ENCODE measurements at places on chromosomes 3 and 15. TPM values are rescaled to one million over a fixed set of nuclear protein-coding genes. Genes with fewer than 3 reads are reported as not detected.

The KCTD6 gene
- 7.5 TPM for total RNA-seq

The STAC gene
- total RNA-seq, result 2.7 TPM

The UTS2B gene
- total RNA-seq, result 0.24 TPM

The LAMB2 gene
- total RNA-seq, result 503 TPM

The VIPR1 gene
- total RNA-seq, result 1.3 TPM

The TLE3 gene
- total RNA-seq, result 50.9 TPM

The TOPBP1 gene
- total RNA-seq, result 16.6 TPM

The TUSC7 gene
- not detected for total RNA-seq

The NANOGP8 gene
- not detected for total RNA-seq

The RLBP1 gene
- total RNA-seq, result not detected

The SLC22A13 gene
- 0.32 TPM for total RNA-seq

The PRSS50 gene
- not detected for total RNA-seq

The PIF1 gene
- total RNA-seq, result 1.9 TPM

The RAB11A gene
- total RNA-seq, result 176 TPM

The OSBPL10 gene
- total RNA-seq, result 28.1 TPM

The ZNF860 gene
- total RNA-seq, result 1.0 TPM

The CASR gene
- not detected for total RNA-seq

The SGO1 gene
- 0.19 TPM for total RNA-seq

The FAM3D gene
- total RNA-seq, result not detected

The NGLY1 gene
- total RNA-seq, result 22.6 TPM

The EOMES gene
- total RNA-seq, result 0.24 TPM

The QARS1 gene
- 137 TPM for total RNA-seq

The AMOTL2 gene
- 56.5 TPM for total RNA-seq

The C2CD4A gene
- not detected for total RNA-seq

The SLC28A1 gene
- 0.24 TPM for total RNA-seq

The RBPMS2 gene
- total RNA-seq, result 5.3 TPM

The PPP1R14D gene
- not detected for total RNA-seq

The ACP3 gene
- total RNA-seq, result 1.3 TPM

The ACTL6A gene
- total RNA-seq, result 27.0 TPM

The GABRB3 gene
- total RNA-seq, result 1.9 TPM

The DNAJC17 gene
- 18.3 TPM for total RNA-seq

The IL5RA gene
- total RNA-seq, result not detected

The CCDC54 gene
- not detected for total RNA-seq

The ACSBG1 gene
- total RNA-seq, result not detected

The ARHGAP11A gene
- 3.1 TPM for total RNA-seq

The FETUB gene
- total RNA-seq, result 0.79 TPM

The KLHL24 gene
- 33.3 TPM for total RNA-seq

The EPHB1 gene
- 3.7 TPM for total RNA-seq

The AADACL2 gene
- total RNA-seq, result 0.10 TPM

The HRG gene
- total RNA-seq, result not detected

The ANKDD1A gene
- 25.1 TPM for total RNA-seq

The NDN gene
- 55.3 TPM for total RNA-seq

The ILDR1 gene
- total RNA-seq, result 0.10 TPM

The IFT122 gene
- total RNA-seq, result 22.5 TPM

The LMAN1L gene
- not detected for total RNA-seq

The TRIM69 gene
- total RNA-seq, result 28.7 TPM

The ERICH6 gene
- total RNA-seq, result not detected

The GPR62 gene
- total RNA-seq, result not detected

The GOLGA6B gene
- total RNA-seq, result not detected

The FOXB1 gene
- not detected for total RNA-seq

The PLSCR2 gene
- total RNA-seq, result 0.43 TPM

The CYP8B1 gene
- total RNA-seq, result 0.10 TPM

The CKMT1A gene
- total RNA-seq, result not detected

The DNAH12 gene
- total RNA-seq, result 0.05 TPM

The ROBO2 gene
- total RNA-seq, result 3.4 TPM

The ZNF620 gene
- 3.6 TPM for total RNA-seq

The ALG1L2 gene
- 1.1 TPM for total RNA-seq

The SAXO2 gene
- total RNA-seq, result 2.1 TPM

Measured in posterior vena cava (tissue), 2 donors.